ENCODE measurements at places on chromosomes 3 and 15.

DNA sequence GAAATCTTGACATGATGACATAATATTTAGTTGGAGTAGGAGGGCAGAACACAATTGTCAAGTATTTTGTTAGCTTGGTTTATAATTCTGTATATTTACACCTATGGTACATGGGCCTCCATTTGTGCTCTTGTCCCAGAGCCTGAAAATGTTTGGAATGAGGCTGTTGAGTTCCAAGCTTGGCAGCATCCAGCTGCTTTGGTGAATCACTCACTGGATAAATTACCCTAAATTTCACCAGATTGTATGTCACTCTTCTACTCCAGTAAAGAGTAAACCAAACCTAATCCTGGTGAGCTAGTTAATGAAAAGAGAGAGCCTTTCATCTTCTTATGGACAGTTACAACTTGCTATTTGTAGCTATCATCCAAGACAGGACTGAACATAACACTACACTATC is 928.7 kb downstream of the DIPK2A start:
- DNase-seq, result no peak

DNA sequence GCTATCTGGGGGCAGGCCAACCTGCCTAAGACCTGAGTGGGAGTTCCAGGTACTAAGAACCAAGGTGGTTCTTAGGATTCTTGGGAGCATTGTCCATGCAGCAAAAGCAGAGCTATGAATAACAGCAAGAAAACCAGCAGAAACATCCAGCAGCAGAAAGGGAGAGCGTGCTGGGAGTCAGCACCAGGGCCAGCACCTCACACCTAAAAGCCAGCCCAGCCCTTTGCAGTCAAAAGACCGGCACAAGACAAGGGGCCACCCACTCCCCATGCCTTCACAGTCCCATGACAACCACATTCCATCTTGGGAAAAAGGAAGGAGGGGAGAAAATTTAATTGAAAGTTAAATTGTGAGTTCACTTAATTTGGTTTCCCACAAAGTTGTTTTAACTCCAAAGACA is 364.9 kb downstream of the AGBL1 start:
- DNase-seq, result no peak

GRCh38 chr3:30269751-30270445 is 336.5 kb upstream of the TGFBR2 start:
- DNase-seq, result no peak

GRCh38 chr3:43970920-43971319 is 270.8 kb upstream of the TOPAZ1 start:
- no peak for DNase-seq

- no peak for DNase-seq
These were observed 413.3 kb downstream of the CNTN6 start for GRCh38 chr3:1506090-1506489.

DNA sequence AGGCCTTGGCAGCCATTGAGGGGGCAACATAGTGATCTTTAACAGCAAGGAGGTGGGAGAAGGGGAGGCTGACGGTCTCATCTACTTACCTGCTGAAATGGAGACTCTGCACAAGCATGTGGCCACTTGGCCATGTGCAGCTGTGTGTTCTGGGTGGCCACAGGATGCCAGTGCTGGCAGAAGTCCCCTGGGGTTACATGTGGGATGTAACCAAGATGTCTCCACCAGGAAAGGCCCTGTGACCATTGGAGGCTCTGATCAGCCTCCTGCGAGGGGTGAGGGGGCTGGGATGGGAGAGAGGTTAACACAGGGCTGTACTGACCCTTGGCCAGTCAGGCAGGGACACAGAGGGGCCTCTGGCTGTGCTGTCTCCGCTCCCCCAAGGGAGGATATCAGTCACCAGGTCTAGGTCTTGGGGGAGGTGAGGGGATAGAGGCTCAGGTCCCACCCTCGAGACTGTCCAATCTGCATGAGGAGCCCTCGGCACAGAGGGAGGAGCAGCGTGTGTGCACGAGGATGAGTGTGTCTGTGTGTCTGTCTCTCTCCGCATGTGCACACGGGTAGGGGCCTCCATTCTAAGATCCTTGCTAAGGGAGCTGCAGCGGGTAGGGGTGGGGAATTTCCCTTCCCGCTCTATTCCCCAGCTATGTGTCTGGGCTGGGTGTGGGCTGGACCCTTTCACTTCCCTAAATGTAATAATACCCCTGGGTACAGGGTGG is 19.5 kb downstream of the PRKCD start:
- DNase-seq, result no peak

DNA sequence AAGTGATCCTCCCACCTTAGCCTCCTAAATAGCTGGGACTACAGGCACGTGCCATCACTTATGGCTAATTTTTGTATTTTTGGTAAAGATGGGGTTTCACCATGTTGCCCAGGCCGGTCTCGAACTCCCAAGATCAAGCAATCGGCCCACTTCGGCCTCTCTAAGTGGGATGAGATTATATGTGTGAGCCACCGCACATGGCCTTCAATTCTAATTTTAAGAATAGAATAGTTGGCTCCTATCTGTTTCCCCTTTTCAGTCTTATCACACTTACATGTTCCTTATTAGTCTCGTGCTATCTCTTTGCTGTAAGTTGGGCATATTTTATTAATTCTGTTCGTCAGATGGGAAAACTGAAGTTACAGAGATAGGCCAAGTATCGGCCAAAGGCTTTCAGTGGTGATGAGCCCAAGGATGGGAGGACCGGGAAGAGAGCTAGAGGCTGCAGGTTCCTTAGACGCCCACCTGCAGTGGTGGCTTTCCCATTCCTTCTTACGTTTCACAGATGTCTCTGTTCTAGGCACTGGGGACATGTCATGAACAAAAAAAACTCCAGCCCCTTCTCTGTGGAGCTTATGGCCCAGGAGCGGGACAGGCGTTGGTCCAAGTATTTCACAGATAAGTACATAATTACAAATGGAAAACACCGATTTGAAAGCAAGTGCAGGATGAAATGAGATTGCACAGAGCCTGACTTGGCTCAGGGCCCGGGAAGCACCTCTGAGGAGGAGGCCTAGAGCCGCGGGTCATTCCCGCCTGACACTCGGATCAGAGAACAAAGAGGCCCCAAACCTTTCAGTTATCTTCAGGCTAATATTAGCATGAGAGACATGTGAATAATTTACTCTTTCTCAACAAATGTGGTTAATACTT is 91.1 kb upstream of the KLF13 start:
- DNase-seq, result no peak

- no peak for DNase-seq
These were observed 27.3 kb downstream of the ZNF710 start for GRCh38 chr15:90028376-90028944.

- DNase-seq, result no peak
These were observed 87.3 kb upstream of the ROPN1 start for GRCh38 chr3:124078953-124079911.

DNA sequence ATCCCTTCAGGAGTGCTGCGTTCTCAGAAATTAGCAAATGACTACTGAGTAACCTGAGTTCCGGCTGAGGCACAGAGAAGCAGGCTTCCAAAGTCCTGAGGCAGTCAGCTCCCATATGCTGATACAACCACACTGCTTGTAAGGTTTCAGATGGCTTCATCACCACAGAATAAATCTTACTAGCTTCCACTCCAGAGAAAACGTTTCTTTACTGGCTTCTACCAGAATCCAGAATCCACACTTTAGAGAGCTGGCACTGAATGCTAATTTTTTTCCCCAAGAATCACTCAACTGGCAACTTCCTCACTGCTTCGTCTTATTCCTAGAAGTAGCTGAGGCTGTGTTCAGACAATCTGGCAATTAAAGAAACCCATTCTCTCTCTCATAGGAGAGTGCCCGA is 21.4 kb downstream of the TAMM41 start:
- DNase-seq, result no peak

- DNase-seq, result no peak
These were observed 181.7 kb downstream of the LPP start for GRCh38 chr3:188335656-188336055.

DNA sequence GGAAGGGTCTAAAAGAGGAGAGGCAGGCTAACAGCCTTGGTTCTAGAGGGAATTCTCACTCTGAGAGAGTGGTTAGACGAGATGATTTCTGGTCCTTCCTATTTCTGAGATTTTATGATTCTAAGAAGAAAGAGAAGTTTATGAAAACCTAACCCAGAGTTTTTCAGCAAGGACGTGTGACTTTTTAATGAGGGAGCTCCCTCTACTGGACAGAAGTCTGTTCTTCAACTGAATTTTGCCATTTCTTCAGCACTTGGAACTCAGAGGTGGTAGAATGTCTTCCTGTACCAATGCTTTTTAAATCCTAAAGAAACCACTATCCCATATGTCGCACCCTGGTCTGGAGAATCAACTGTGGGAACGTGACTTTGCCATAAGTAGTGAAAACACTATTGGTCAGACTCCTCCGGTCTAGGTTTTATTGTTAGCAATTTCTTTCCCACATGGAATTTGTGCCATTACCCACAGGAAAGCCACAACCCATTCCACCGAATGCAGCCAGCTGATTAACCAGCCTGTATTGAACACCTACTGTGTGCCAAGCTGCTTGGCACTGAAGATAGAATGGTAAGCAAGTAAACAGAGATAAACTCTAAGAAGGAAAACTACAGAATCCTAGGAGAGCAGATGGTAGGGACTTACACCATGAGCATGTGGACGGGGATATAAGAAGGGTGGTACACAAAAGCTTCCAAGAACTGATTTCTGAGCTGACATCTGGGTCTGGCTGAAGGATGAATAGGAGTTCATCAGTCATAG is 199.5 kb upstream of the LMCD1 start:
- DNase-seq, result peak; percentile 18

DNA sequence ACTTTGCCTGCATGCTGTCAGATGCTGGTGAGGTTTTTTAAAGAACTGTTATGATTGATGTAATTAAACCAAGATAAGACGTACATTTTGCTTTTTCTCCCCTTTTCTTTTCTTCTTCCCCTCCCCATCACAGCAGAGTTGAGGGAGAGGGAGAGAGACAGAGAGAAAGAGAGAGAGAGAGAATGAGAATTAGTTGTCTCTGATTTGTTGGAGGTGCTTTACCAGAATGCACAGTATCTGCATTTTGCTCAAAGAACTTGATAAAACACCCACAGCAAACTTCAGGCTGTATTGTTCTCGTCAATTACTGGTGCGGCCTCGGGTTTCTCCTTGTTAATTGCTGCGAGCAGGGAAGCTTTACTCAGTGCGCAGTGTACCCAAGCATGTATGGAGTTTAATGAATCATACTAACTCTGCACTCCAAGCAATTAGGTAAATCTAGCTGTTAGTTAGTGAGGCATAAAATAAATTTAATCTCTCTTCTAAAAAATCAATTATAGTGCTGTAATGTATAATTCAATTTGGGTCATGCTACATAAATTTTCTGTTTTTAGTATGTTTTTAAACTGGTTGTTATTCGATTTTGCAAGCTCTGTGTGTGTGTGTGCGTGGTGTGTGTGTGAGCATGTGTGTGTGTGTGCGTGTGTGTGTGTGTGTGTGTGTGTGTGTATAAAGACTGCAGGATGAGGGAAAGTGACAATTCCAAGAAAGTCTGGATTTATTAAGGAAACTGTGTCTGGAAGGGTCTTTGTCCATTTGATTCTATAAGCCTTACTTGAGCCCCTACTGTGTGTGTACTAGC is 273.4 kb downstream of the TLE3 start:
- DNase-seq, result no peak

DNA sequence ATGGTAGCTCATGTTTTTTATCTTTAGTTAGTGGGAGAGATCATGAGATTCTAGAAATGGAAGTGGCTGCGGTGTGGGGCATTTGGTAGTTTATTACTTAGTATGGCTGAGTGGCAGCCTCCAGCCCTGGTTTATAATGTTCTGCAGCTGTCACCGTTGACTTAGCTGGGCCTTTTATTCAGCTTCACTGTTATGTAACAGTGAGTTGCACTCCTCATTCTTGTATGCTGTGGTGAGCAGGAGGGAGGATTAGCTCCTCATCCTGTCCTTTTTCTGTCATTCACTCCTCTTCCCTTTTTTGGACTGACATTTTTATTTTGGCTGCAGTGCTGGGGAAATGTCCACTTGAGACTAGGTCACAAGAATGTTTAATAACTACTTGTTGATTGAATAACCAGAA is 29.5 kb downstream of the RAD54L2 start:
- DNase-seq, result no peak

DNA sequence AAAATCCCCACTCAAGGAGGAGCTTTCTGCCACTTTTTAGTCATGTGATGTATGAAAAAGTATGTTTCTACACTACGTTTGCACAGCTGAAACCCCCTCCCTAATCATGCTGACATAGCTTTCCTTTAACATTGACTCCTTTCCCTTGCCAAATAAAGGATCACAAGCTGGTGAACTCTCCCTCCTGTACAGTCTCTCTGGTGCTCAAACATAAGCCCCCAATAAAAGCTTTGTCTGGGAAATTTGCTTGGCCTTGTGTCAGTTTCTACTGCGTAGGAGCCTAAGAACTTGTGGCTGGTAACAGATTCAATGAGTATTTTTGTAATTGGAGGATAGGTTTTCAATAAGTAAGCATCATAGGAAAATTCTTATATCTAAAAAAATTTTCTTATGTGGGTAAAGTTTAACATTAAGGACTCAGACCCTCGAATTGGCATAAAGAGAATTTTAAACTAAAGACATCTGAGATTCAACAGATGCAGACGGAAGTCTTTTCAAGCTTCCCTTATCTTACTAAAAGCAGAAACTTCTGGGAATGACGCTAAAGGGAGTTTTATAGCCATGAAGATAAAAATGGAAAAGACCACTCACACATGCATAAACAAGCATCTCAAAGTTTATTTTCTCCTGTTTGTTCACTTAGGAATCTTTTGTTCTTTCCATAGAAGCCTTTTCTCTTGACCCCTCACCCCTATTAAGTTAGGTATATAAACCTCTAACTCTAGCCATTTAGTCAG is 44.1 kb upstream of the P2RY1 start:
- no peak for DNase-seq

DNA sequence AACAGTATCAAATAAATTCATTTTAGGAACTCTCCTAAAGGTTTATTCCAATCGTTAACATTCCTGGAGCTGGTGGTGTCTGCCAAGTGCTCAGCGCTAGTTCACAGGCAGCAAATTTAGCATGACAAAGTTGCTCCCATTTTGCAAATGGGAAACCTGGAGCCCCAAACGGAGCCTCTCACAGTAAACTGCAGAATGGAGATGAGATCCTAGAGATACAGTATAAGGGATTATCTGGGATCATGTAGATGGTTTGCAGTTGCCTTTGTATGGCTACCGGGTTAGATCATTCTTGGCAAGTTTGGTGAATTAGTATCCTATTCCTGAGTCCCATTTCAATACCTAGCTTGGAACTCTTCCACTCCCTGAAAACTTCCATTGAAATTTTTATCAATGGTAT is 173.7 kb downstream of the CDIN1 start:
- no peak for DNase-seq

GRCh38 chr3:39101022-39101689 is 6.3 kb downstream of the GORASP1 start:
- no peak for DNase-seq

DNA sequence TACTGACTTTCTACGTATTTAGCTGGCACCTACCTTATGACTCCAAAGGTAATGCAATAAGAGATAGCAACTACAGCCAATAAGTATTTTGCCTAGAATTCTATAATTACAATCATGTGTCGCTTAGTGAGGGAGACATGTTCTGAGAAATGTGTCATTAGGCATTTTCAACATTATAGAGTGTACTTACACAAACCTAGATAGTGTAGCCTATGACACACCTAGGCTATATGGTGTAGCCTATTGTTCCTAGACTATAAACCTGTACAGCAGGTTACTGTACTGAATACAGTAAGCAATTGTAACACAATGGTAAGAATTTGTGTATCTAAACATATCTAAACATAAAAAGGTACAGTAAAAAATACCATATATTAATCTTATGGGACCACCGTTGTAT is 363.4 kb upstream of the DPH6 start:
- DNase-seq, result no peak

Measured in skeletal muscle cell (primary cell).